ENCODE measurements at places on chromosomes 6 and 20.

DNA sequence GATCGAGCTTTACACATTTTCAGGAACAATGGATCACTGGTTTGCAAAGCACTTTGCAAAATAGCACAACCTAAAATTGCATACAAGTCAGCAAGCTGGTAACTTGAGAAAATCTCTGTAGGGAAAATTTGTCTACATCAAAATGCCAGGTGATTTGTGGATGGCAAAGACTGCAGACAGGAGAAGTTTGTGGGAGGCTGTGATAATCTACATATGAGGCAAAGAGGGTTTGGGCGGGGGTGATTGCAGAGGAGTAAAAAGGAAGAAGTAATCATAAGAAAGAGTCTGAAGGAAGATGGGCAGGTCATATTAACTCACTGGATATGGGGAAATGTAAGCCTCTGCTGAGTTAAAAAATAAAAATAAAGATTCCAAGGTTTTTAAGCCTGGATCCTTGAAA lies 166.3 kb upstream of the STXBP5 start:
- no peak for DNase-seq

DNA sequence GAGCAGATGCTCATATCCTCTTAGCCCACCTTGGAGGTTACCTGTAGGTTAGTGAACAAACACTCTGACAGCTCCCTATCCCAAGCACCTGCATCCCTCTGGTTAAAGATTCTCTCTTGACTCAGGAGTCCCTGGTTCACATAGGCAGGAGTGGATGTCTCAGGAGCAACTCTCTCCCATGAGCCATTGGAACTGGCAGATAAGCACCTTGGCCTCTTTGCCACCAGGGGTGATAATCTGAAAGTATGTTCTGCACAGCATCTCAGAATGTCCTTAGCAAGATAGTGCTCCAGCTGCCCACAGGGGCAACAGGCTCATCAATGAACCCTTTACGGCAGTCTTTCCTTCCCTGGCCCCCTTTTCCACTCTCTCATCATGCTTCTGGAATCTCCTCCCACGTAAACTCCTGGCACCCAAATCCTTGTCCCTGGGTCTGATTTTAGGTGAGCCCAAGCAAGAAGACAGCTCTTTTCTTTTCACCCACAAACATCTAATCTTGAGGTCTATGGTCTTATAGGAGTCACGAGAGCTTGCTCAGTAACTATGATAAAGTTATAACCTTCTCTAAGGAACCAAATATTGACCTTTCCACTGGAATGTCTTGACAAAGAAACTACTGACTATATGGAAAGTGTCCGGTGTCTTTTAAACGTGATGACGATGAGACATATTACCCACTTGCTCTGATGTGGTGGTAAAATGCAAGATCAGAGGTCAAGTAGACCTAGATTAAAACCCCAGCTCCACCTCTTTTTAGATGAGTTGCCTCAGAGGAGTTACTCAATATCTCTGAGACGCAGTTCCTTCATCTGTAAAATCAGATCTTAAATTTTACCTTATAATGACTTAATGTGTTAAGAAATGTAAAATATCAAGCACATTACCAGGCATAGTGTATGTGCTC lies 39.8 kb upstream of the ISM1 start:
- DNase-seq = no peak

GRCh38 chr6:151494235-151494935 lies 568 bp downstream of the CCDC170 start:
- no peak for DNase-seq

DNA sequence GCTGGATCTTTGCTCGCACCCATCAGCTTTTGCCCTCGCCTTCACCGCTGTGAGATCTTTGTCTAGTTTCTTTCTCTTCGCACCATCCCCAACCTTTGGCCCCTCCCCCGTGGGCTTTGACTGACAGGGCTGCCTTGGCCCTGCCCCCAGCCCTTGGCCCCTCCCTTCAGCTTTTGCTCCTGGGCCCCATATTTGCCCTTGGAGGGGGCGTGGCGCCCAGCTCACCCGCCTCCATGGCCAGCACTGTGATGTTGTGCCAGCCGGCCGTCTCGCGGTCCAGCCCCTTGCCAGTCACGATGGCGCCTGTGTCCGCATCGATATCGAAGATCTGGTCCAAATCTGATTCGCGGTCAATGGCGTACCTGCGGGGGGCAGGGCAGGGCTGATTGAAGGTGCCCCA lies 81.1 kb downstream of the CD40 start:
- no peak for DNase-seq

DNA sequence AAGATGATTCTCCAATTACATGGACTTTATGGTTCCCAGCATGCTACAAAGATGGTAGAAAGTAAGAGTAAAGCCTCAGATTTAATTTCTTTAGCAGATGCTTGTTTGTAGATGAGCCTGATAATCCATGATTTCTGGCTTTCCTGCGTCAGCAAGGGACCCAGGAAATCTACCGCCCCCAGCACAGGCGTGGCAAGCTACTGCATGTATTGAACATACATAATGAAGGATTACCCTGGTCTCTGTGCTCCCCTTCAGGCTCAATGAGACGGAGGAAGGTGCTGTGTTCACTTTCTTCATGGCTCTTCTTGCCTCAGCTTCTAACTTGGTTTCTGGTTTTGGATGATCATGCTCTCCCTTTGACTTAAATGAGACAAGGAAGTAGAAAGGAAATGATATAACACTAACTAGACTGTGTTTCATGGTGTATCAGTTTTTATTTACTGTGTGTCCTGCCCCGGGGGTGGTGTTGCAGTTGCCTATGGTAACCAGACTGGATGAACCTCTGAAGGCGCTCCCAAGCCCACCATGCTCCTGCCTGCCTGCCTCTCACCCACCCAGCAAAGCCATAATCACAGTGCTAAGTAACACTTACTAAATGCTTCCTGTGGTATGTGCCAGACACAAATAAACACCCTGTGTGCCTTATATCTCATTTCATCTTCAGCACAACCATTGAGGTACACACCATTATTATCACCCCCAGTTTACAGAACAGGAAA lies 17.9 kb downstream of the GCM1 start:
- DNase-seq = no peak

DNA sequence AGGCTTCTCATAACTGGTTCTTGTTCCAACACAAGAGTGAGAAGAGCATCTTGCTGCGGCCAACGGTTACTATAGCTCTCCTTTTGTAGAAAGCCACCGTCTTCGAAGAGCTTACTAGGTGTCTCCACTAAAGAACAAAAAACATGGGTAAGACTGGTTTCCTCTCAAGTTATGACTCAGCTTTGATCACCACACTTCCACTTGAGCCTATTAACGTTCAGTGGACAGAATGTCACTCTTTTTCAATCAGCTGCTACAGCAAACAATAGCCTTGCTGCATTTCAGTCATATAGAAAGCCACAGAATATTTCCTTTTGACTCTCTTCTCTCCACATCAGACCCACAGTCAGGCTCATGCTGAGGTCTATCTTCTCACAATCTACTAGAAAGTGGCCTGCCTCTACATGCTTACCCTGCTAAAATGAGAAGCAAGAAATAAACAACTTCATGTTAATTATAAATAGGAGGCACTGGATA lies 243.5 kb upstream of the PREP start:
- DNase-seq = peak; percentile 7

DNA sequence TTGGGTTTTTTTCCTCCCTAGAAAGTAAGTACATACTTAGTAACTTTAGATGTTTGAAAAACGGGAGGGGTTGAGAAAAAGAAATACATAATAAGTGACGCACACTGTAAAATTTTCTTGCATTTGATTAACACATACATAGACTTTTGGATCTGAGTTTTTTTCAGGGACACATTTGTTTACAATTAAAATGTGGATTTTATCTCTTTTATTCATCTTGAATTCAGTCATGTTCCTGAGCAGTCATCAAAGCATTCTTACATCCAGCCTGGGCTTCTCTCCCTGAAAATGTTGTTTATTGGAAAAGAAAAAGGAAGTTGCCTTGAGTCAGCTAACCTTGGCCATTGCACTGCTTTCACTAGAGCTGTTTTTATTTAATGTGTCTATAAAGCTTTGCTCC lies 8.7 kb upstream of the RPP40 start:
- no peak for DNase-seq

GRCh38 chr6:1983850-1984249 lies 261.6 kb downstream of the GMDS start:
- DNase-seq = no peak

DNA sequence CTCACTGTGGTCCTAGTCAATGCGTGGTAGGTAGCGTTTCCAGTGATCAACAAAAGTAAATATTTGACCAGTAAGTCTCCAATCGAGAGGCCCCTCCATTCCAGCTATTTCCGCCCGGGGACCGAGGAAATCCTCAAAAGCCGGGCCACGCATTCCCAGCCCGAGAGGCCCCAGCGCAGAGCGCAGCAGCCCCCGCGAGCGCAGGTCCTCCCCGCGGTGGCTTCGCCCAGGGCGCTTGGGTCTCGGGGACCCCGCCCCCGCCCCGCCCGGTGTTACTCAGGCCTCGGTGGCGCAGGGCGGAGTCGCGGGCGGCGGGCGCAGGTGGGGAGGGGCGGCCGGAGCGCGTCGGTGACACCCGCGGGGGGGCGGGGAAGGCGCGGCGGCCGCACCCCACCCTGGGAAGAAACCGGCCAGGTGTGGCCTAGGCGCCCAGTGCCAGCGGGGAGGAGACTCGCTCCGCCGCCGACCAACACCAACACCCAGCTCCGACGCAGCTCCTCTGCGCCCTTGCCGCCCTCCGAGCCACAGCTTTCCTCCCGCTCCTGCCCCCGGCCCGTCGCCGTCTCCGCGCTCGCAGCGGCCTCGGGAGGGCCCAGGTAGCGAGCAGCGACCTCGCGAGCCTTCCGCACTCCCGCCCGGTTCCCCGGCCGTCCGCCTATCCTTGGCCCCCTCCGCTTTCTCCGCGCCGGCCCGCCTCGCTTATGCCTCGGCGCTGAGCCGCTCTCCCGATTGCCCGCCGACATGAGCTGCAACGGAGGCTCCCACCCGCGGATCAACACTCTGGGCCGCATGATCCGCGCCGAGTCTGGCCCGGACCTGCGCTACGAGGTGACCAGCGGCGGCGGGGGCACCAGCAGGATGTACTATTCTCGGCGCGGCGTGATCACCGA lies at the start of gene DSP:
Gene DSP (plus strand): TSS at position 497 of the 890 bp plus-strand sequence. CDS start 245 bp downstream, at position 742.
- no peak for DNase-seq

DNA sequence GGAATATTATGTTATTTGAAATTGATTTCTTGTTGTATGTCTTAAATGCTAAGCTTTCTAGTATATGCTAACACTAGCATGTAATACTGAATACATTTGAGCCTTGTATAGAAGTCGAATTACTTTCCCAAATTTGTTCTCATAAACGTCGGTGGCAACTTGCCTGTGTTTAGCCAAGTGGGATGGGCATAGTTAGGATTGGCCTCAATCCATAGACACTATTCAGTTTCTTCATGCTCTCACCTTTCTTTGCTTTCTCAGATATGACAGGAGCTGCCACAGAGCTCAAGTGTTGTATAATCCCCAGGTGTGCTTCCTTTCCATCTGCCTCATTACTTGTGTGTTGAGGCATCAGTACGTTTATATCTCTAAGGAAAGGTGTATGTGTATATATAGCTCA lies 19.3 kb downstream of the ZNF334 start:
- DNase-seq = no peak

DNA sequence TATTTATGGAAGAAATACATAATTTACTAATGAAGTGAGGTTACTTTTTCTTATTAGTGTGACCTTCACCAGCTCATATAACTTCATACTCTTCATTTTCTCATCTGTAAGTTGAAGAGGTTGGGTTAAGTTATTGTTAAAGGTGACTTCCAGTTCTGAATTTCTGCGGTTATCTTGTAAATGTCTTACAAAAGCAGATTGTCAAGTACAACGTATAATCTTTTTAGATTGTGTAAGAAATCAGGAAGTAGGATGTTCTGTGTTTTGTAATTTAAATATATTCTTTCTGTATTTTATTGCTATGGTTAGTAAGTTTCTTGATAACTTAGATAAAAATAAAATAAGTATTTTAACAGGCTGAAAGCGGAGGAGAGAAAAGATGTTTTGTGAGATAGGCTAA lies 12.0 kb downstream of the WTAP start:
- DNase-seq = no peak

DNA sequence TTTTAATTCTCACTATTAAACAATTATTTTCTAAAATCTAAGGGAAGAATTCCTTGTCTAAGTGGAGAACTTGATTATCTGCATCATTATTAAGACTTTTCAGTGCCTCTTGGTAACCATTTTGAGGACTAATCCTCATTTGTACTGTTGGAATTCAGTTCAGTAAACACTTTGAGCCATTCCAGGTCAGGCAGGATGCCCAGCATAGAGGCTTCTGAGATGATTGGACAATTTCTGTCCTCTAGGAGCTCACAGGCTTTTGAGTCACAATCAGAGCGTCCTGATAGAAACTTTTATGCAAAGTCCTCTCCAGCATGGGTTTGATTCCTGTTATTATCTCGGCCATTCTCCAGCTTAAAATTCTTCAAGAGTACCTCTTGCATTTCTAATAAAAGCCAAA lies 1304.6 kb downstream of the EPHA7 start:
- DNase-seq = no peak

GRCh38 chr6:6634735-6635075 lies 46.2 kb downstream of the LY86 start:
- DNase-seq = no peak

GRCh38 chr20:2800521-2801285 lies at the start of gene CPXM1:
CPXM1 (minus strand) TSS chr20:2800627; CDS start chr20:2800572, 55 bp downstream.
- DNase-seq = no peak

DNA sequence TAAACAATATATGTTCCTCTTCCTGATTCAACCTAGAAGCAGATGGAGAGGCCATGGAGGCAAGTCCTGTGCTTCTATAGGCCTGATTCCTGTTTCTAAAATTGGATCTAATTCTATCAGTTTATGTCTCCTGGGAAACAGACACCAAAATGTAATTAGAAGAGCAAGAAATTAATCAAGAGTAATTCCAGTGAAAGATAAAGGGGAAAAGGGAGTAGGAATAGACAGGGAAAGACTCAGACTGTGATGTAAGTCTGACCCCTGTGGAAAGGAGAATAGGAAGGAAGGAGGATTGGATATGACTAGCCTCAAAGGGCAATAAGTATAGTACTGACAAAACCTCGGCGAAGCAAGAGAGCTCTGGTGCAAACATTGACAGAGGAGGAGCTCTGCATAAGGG lies 33.9 kb upstream of the FBXO30 start:
- no peak for DNase-seq

DNA sequence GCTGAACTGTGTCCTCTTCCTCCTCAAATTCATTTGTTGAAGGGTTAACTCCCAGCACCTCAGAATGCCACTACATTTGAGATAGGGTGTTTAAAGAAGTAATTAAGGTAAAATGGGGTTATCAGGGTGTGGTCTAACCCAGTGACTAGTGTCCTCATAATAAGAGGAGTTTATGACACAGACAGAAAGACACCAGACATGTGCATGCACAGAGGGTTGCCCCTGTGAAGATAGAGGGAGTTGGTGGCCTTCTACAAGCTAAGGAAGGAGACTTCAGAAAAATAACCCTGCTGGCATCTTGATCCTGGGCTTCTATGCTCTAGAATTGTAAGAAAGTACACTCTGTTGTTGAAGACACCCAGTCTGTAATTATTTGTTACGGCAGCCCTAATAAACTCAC lies 24.9 kb upstream of the EDN1 start:
- DNase-seq = no peak

GRCh38 chr20:19049514-19049913 lies 162.9 kb upstream of the SLC24A3 start:
- DNase-seq = no peak

- DNase-seq = no peak
Observed at GRCh38 chr6:152136449-152136825, 329.0 kb downstream of the ESR1 start.
